Activated CD4-positive, alpha-beta T cell treated with anti-CD3 and anti-CD28 coated beads, Interleukin-2, amount 50 U/mL, for 1 hour (primary cell): ENCODE measurements at places on chromosomes 12 and 14.
A peak's percentile ranks its signal among the peaks of the same experiment; 100 is the strongest.

- no peak for DNase-seq
These were observed 20.9 kb downstream of the RNASE9 start for GRCh38 chr14:20539906-20540305.

DNA sequence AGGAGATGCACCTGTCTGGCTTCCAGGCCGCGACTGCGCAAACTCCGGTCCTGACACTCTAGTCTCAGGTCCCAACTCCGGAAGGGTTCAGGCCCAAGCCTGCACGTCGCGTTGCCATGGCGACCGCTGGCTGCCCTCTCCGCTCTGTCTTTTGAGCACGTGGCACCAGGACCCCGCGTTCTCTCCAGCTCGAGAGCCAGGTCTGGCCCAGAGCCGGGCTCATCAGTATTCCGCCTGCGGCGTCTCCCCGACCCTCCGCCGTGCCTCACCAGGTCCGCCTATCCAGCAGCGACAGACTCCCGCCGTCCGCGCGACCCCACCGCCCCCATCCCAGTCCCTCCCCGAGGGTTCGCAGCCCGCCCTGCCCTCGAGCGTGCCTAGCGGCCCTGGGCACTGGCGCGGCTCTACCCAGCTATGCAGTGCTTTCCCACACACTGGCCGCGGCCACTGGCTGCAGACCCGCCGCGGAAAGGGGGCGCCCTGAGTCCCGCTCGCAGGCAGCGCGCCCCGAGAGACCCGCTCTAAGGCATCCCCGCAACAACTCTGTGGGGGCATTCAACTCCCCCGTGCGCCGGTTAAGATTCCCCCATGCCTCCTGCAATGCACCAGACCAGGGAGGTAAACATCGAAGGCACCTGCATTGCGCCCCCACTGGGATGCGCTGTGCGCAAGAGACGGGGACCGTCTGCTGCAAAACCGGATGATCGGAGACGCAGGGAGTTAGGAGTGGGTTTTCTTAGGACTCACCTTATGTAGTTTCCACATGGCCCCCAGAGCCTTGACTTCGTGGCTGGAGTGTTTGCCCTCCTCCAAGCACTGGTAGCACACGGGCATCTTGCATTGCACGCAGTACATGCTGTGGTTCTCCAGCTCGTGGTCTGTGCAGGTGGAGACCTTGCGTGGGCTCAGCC is 1.3 kb downstream of the TRIM9 start:
- DNase-seq: peak; percentile 48

DNA sequence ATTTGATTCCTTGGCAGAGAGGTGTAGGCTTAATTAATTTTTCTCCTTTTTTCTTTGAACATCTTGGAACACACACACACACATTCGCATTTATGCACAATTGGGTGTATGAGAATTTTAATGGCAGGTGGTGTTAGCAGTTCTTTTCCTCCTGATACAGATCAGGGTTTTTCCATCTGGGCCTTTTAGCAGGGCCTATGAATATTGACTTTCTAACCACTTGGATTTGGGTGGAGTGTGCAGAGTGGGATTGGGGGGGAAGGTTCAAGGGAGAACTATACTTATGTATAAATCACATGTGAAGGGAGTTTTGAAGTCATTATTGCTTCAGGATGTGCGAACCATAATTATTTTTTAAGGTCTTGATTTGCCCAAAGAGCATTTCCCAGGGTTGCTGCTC is 28.9 kb downstream of the NTF3 start:
- DNase-seq: no peak

GRCh38 chr12:129903956-129904829 is at the start of gene TMEM132D:
TMEM132D (minus strand) TSS chr12:129904025.
- no peak for DNase-seq

DNA sequence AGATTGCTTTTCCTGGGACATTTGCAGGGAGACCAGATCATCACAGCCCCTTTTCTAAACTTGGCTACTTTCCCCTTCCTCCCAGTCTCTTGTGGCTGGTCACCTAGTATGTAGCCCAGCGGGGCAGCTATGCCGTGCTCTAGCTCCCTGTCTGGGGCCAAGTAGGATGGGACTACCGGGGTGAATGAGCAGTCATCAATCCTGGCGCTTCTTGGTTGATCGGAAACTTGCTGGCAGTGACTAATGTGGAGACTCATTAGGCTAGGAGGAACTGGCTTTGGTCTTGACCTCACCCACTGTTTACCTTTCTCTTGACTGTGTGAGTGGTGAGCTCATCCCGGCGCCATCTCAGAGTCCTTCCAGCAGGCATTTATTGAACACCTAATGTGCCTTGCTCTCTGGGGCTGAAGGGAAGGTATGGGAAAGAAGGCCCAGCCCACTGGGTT is 15.9 kb downstream of the PLEKHG3 start:
- DNase-seq: no peak

GRCh38 chr14:56131004-56131864 is 13.0 kb downstream of the PELI2 start:
- DNase-seq: no peak

DNA sequence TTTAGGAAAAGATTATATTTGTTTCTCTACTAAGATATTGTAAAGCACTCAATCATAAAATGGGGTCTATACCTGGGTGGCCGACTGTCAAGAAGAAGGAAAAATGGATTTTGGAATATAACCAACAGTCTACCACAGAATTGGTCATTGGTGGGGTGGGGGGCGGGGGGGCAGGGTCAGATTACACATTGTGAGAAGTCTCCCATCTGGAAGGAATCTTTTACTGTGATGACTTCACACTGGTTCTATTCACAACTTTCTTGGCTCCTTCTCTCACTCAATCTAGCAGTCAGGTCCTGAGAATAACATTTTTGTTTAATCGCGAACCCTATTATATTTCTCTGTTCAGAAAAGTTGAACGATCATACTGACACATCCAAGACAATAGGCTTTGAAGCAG is 8.7 kb upstream of the CLEC4E start:
- no peak for DNase-seq

GRCh38 chr12:107598906-107599305 is 86.7 kb upstream of the PWP1 start:
- DNase-seq: no peak

DNA sequence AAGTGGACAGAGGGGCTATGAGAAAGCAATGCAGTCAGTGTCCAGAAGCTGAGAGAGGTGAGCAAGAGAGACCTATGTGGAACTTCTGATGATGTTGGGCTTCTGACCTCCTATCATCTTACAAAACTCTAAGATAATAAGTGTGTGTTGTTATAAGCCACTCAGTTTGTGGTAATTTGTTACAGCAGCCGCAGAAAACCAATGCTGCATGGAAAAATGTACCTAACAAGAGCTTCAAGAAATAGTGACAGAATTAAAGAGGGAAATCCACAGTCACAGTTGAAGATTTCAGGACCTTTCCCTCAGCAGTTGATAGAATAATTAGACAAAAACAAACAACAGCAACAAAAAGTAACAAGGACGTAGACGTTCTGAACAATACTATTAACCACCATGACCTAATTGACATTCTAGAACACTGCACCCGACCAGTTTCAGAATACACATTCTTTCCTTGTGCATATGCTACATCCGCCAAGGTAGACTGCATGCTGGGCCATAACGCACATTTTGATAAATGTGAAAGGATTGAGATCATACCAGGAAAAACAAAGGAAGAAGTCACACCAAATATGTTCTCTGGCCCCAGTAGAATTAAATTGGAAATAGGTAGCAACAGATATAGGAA is 1.8 kb upstream of the EVL start:
- DNase-seq: no peak

- no peak for DNase-seq
These were observed 474.1 kb upstream of the MIS18BP1 start for GRCh38 chr14:45727133-45727532.

DNA sequence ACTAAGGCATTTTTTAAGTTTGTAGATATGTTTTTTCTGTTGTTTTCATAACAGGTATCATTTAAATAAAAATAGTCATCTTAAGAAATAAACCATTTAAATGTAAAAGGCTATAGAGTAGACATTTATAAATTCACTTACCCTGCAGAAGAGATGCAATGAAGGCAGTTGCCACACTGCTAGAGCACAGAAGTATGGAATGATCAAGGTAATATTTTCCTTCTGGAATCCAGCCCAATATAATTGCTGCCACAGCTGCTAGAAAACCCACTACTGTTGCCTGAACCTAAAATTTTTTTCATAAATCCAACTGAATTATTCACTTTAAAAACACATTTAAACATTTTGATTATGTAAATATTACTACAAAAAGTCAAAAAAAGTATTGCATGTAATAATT is 69.2 kb downstream of the SLC41A2 start:
- DNase-seq: no peak

GRCh38 chr12:94768398-94769046 is 118.2 kb upstream of the TMCC3 start:
- DNase-seq: no peak

- DNase-seq: no peak
These were observed 21.5 kb downstream of the ANAPC5 start for GRCh38 chr12:121330692-121331091.

- DNase-seq: peak; percentile 2
These were observed 900 bp upstream of the DPF3 start for GRCh38 chr14:72894623-72895378.

DNA sequence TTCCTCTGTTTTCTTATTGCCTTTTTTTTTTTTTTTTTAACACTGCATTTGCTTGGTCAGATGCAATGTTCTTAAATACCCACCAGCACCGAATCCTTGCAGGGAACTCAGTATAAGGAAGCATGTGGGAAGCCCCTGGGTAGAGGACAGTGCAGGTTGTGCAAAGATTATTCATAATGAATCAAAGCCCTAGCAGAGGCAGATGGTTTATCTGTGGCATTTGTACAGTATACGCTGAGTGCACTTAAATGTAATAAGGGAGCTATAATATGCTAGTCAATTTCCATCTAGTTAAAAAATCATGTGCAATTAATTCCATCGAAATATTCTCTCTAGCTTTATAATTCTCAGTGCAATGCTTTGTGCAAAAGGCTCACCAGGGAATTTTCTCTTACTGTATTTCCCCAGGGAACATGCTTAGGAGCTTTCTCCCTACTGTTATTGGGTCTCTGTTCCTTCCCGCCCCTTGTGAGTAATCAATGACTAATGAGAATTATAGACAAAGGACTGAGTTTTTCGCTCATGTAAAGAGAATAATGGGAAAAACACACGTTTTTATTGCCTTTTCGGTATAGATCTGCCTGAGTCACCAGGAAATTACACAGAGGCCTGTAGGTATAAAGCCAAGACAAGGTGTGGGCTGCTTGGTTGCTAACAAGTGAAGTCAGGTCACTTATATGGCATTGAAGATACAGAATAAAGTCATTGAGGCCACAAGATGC is 1214.3 kb upstream of the TMEM132C start:
- DNase-seq: no peak

GRCh38 chr12:85814071-85814470 is 22.1 kb downstream of the RASSF9 start:
- no peak for DNase-seq

DNA sequence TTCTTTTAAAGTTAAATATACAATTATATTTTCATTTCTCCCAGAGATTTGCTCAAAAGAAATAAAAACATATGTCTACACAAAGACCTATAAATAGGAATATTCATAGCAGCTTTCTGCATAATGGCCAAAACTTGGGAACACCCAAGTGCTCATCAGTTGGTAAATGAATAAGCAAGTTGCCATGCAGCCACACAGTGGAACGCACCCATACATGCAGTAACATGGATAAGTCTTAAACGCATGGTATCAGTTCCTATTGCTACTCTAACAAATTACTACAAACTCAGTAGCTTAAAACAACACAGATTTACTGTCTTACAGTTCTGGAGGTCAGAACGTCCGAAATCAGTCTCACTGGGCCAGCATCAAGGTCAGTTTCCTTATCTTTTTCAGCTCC is 78.5 kb downstream of the DPF3 start:
- no peak for DNase-seq

GRCh38 chr14:63436286-63437098 is 106.7 kb downstream of the PPP2R5E start:
- no peak for DNase-seq

- no peak for DNase-seq
These were observed 785.8 kb downstream of the MED13L start for GRCh38 chr12:115491511-115492250.

DNA sequence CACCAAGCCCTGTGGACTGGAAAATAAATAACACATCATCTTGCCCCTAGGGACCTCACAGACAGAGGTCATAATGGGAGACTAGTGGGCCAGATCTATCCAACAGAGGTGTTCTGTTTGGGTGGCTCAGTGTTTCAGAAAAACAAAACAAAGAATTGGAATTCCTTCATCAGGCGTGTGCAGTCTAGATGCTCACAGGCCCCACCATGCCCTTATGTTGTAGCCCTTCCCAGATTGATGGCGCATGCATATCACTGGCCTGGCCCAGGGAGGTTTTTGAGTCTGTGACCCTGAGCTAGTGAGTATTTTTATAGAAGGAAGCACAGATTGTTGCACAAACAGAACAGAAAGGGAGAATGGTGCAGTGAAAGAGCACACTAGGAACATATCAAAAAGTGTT is 859.6 kb downstream of the BCL11B start:
- DNase-seq: no peak

DNA sequence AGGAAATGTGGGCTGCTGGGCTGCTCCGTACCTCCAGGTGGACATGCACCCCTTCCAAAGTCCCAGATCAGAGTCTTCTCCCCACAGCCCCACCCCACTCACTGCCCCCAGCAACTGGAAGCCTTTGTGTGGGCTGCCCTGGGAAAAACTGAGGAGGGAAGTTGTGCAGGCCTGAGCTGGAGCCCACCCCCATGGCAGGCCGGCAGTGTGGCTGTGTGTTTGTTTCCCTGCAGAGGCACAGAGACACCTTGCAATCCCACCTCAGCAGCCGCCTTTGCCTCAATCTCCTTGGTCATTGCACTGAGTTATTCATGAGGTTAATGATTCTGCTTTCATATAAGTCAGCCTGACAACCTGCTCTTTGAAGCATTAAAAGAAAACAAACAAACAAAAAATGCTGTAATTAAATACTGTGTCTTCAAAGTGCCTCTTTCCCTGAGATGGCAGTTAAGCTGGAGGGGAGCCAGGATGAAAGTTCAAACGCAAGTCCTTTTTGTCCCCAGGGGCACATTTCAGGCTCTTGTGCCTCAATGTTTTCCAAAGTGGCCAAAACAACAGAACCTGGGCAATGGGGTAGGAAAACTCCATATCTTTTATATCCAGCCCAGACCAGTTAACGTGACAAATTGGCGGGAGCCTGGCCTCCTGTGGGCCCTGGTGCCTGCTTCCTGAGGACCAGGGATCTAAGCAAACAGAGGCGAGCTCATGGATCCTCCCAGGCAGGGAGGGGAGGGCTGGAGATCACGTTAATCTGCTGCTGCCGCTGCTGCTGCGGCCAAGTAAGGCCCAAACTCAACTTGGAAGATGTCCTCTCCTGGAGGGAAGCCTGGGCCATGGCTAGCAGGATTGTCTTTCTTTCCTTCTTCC is 51.9 kb upstream of the TSPAN11 start:
- no peak for DNase-seq
